ENCODE measurements at places on chromosomes 1 and 21.

DNA sequence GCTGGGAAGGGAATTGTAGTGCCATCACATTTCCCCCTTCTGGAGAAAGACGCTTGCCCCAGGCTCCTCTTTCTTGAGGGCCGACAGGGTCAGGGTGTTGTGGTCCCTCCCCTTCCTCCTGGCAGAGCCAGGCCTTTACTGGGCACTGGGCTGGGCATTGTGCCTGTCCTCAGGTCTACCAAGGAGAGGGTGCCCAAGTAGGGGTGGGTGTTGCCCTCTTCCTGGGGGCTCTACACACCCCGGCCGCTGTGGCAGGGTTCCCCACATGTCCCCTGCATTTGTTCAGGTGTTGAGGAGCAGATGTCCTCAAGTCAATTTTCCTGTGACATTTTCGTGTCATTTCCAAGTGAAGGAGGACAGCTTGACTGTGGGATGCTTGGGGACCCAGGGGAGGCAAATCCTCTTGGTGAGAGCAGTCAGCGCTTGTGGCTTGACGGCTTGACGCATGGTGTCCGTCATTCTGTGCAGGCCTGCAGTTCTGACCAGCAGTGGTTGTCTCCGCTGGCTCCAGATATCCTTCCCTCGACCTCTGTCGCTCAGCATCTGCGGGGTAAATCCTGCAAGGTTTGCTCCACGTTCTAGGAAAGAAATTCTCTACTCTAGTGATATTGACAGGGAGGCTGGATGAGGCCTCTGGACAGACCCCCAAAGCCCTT, 181.9 kb upstream of the VAMP3 start:
- DNase-seq, result no peak

GRCh38 chr1:116496380-116496779, 74.4 kb downstream of the CD58 start:
- DNase-seq, result no peak

- no peak for DNase-seq
Observed at GRCh38 chr1:180849031-180849775, 63.5 kb upstream of the KIAA1614 start.

DNA sequence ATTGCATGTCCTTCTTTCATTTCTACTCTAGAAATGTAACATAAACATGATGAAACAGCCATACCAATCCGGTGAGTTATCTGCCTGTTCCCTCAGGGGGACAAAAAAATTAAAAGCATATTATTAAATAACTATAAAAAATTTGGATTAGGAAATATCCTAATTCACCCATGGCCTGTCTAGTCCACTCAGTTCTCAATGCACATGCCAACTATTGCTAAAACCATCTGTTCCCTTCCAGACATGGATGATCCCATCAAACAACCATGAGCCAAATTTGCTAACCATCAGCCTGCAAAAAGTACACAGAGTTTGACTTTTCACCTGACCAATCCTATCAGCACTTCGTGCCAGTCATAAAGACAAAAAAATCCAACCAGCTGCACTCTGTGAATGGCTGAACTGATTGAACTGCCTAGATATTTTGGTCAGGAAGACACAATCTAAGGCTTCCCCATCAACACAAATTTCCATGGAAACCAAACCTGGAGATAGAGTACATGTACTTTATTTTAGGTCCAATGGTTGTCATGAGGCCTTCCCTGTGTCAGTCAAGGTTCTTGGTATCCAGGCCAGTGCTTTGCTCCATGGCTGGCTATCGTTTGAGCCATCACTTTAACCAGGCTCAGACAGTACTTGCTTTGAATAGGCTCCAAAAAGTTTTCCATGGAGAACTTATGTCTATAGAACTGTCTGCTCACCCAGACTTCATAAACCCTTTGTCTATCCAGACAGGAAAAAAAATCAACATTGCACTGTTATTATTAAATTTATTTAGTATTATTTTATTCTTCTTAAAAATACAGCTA, 570.8 kb downstream of the LTN1 start:
- DNase-seq, result no peak

DNA sequence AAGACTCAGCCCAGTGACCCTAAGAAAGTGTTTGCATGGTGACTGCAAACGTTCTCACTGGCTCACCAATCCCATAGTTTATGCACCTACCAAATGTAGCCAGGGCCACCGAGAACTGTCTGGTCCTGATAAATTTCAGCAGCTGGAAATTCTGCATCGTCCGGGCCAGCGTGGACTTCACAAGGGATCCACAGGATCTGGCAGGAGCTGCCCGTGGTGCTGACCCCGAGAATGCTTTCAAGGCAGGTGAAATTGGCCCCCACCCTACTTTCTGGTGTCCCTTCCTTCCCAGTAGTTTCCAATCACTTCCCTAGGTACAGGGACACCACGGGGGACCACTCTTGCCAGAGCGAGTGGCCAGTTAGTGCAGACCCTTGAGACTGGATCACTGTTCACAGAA, 26.2 kb downstream of the UBASH3A start:
- DNase-seq, result no peak

GRCh38 chr1:203544485-203544884, 50.5 kb downstream of the OPTC start:
- no peak for DNase-seq

GRCh38 chr1:40041466-40041838, 923 bp downstream of the CAP1 start:
- DNase-seq, result no peak

Data from hematopoietic multipotent progenitor cell treated with erythropoietin and hydrocortisone succinate and interleukin-3 and kit ligand, for 15 days (in vitro differentiated cells).